Stimulated activated CD4-positive, alpha-beta T cell treated with anti-CD3 and anti-CD28 coated beads, Interleukin-1b, Interleukin-23, amount 100 ng/mL, for 4 hours (primary cell): ENCODE measurements at places on chromosomes 13 and 19.

- no peak for DNase-seq
These were observed 162.1 kb upstream of the TMTC4 start for GRCh38 chr13:100836711-100837110.

DNA sequence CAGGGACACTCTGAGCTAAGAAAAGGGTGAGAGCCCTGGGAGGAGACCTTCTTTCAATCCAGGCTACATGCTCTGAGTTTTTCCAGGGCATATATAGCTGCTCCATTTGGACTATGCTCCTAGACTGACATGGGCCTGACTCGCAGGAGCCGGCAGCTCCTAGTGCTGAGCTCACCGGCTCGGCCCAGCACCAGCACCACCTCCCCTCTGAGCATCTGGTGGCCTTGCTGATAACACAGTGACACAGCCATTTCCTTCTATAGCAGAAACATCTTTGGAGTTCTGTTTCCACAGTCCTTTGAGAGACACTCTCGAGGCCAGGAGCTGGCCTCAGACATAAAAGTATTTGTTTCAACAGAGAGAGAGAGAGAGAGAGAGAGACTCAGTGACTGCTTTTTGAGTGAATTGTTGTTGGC lies 184.9 kb downstream of the TM9SF2 start:
- DNase-seq, result no peak

- DNase-seq, result no peak
These were observed 84.8 kb downstream of the LNX2 start for GRCh38 chr13:27535546-27535945.

DNA sequence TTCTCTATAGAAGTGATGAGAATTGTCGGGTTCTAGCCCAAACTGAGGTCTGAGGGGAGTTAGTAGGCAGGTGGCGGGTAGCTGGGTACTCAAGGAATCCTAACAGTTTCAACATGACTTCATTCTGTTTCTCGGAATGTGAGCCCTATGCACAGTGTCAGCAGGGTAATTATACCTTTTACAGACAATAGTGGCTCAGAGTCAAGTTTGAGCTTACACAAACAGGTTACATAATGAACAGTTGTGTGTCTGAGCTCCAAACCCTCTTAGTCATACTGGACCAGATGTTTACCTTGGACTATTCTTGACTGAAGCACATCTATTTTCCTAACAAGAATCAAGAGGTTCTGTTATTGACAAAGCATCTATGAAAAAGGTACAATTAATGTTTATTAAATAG lies 1066.7 kb upstream of the PCDH20 start:
- no peak for DNase-seq

GRCh38 chr19:4139614-4140236 lies 13.7 kb upstream of the CREB3L3 start:
- peak; percentile 88 for DNase-seq

DNA sequence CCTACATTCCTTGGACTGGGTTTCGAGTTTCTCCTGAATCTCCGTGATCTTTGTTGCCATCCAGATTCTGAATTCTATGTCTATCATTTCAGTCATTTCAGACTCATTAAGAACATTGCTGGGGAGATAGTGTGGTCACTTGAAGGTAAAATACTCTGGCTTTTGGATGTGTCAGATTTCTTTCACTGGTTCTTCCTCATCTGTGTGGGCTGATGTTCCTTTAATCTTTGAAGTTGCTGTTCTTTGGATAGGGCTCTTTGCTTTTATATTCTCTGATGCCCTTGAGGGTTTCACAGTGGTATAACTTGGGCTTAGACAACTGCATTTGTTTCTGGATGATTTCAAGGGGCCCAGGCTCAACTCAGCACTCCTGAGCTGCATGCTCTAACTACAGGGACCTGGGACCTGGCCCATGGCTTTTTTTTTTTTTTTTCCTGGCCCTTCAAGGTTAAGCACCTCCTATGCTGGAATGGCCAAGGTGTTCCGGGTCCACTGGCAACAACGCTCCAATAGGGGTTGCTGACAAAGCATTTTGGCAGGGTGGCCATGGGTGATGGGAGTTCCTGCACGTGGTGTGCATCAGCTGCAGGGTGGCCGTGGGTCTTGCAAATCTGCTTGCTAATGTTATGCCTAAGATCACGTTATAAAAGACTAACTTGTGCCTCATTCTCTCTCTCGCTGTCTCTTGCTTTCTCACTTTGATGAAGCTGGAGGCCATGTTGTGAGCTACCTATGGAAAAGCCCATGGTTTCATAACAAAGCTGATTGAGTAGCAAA lies 5.9 kb upstream of the SIGLEC7 start:
- DNase-seq, result no peak

GRCh38 chr19:54158812-54159351 lies 639 bp downstream of the LENG1 start:
- no peak for DNase-seq

GRCh38 chr13:28707629-28708427 lies 10.9 kb downstream of the SLC46A3 start:
- DNase-seq, result no peak

DNA sequence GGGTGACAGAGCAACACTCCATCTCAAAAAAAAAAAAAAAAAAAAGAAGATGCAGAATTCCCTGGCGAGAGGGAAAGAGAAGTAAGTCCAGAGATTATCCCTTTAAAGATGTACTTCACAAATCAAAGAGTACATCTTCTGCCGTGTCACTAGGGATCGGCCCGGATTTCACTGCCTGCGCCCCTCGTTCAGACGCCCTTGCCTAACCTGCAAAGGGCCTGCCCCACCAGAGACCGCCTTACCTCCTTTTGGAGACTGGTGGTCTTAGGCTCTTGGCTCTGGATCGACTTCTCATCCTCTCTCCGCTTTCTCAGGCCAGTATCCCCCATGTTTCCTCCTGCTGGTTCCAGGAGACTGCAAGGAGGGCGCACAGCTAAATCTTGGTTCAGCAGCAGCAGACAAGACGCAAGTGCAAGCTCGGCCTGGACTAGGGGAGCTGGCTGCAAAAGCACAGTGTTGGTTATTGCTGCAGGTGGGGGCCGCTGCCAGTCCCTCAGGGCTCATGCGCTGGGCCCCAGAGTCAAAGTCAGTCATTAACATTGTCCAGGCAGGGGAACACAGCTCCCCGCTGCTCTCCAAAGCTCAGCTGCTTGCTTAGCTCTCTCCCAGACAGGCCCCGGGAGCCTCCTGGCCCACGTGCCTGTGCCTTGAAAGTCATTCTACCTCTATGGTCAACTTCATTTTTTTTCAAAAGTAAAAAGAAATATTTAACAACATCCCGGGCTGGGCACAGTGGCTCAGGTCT lies 1.2 kb downstream of the SLC7A9 start:
- DNase-seq, result no peak

DNA sequence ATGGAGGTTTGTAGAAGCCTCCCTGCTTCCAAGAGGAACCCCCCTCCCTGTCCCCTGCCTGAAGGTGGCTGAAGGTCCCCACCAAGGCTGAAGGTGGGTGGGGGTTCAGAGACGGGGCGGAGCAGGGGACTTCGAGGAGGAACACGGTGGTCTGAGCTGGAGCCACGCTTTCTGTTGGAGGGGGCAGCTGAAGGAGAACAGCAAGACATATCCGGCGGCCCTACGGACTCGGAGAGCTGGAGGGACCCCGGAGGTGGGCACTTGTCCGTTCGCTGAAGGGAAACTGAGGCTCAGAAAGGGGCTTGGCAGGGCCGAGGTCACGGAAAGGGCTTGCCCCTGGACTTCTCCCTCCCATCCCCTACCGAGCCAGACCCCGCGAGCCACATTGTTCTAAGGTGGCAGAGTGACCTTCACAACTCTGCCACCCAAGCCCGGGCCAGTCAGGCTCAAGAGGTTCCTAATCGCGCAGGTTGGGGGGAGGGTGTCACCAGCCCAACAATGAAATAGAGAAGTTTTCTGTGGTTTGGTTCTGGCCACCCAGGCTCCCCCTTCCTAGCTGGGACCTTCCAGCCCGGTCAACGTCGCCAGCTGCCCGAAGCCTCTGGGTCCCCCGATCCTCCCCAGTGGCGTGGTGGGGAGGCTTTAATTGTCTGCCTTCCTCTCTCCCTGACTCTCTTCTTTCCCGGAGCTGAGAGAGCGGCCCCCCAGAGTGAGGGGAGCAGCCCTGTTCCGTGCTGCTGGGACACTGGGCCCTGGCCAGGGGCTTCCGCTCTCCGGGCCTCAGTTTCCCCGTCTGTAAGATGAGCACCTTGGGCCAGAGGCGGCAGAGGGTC lies 15.5 kb upstream of the KCNN1 start:
- DNase-seq, result no peak

DNA sequence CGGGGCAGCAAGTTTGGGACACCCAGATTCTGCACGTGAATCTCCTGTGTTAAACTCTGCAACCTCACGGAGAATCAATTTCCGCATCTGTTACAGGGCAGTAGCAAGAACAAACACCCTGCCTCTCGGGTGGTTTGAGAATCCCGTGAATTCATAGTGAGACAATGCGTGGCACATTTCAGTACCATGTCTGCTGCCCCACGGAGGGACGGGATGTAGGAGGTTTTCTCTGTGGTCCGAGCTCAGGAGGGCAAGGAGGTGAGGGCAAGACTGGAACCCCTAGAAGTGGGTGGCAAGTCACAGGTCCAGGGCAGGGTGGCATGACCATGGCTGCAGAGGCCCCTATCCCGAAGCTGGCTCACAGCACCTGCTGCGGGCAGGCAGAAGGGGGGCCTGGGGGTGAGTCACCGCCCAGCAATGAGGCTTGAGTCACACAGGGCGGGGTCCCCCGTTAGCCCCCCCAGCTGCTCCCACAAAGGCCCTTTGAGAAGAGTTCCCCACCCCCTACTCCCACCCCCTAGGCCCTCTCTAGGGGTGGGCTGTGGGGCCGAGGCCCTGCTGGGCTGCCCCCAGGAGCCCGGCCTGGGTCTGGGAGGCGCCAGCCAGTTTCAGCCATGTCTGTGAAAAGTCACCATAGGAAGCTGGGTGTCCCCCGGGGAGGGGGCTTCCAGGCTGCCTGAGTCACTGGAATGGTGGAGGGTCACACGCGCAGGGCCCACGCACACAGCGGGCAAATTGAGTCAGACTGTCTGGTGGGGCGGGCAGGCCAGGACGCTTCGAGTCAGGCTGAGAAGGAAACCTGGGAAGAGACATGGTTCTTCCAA lies 25.8 kb upstream of the NANOS3 start:
- DNase-seq, result peak; percentile 56

DNA sequence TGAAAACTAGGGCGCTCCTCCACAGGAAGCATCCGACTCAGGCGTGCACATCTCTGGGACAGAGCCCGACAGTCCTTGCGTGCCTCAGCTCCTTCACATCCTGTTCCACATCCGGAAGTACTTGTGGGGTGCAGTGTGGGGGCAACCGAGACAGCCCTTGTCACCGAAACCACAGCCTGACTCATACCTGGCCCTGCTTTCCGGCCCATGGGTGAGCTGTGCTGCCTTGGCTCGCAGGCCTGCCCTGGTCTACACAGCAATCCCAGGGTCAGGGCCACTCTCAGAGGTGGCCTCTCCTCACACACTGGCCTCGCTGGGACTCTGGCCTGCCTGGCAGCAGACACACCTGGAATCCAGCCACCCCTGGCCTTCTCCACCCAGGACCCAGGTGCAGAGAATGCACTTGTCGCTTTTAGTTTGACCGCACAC lies 100.4 kb downstream of the STK24 start:
- DNase-seq, result peak; percentile 67

- DNase-seq, result no peak
These were observed 79.0 kb upstream of the ZNF536 start for GRCh38 chr19:30293051-30293785.

- no peak for DNase-seq
These were observed 71.0 kb downstream of the DCT start for GRCh38 chr13:94408314-94409036.

DNA sequence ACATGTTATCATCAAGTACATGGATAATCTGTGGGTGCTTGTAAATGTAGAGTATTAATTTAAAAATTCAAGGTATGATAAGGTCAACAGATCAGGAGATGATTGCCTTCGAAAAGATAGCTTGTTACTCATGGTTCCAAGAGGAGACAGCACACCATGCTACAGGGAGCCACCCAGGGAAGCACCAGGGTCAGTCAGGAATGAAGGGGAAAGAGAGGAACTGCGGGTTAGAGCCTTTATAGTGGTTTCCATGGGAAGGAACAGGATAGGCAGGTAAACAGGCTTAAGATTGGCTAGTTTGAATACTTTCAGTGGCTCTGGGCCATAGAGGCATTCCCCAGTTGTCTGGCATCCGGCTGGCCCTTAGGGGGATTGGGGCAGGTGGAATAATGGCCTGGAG lies 74.2 kb upstream of the SERTM1 start:
- DNase-seq, result no peak

DNA sequence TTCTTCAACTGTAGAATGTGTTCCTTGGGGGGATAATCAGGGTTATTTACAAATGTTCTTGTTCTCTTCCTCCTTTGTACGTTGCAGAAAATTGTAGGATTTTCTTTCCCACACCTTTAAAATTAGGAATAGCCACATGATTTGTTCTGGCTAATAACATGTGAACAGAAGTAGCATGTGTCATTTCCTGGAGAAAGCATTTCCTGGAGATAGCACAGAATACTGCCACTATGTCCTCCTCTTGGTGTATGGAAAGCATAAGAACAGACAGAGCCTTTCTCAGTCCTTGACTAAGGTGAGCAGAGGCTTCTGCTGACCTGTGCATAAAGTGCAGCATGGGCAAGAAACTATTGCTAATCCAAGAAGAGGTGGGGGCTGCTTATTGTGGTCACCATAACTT lies 101.8 kb downstream of the FAM216B start:
- no peak for DNase-seq

DNA sequence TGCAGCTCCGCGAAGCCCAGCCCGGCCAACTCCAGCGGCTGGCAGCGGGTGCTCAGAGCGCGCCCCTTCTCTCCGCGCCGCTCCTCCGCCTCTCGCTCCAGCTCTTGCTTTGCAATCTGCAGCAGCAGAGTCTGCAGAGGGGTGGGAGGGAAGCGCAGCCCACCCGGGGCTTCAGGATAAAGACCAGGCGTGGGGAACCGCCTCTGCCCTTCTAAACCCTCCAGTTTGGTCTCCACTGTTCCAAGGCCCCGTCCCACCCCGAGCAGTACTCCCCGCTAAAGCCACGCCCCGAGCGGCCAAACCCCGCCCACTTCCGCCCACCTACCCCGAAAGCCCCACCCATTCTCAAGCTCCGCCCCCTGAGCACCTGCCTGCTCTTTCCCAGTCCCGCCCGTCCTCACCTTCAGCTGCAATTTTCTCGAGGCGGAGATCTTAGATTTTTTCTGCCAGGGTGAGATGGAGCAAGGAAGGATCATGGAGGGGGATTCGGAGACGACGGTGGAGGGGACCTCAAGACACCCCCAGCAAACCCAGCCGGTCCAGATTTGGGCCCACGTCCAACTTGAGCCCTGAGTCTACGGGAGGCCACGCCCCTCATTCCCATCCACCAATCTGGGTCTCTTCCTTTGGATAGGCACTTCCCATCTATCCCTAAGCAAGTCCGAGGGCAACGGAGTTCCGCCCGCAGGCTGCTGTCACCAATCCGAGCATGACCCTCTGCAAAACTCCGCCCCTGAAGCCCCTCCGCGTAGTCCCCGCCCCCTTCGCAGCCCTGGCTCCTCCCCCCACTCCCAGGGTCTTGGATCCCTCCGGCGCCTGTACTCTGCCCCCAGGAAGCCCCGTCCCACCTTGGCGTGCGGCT lies 1.1 kb downstream of the TNNI3 start:
- no peak for DNase-seq

GRCh38 chr13:34401696-34402095 lies 540.4 kb upstream of the NBEA start:
- DNase-seq, result no peak
